Ascending aorta (tissue), 2 donors: ENCODE measurements at places on chromosomes 7 and 10.

- no peak for DNase-seq
These were observed 80.7 kb downstream of the MMRN2 start for GRCh38 chr10:86876748-86877147.

DNA sequence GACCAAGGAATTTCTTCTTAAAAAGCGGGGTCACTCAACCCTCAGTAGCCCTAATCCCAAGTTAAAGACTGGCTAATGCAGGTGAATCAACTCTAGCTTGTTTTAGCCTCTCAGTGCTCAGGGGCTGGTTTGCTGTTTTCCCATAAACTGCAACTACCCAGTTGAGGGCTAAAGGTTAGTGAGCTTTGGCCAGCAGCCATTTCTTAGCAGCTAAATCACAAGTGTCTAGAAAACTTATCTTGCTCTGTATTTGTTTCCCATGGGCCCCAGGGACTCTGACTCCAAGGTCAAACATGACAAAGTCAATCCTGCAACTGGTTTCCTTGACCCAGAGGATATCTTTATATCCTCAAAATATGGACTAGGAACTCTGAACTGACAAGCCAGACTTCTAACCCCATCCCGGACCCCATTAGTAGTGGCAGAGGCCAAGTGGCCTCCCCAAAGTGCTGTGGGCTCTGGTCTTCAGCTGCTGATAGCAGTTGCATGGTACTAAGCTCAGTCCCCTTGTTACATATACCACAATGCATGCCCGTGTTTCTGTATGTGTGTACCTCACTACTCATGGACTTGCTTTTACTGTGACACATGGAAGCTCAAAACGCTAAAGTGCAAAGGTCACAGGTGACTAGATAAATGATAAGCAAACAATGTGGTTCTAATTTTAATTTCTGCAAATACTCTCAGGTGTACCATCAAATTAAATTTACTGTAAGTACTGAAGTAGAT, 793.0 kb upstream of the IGFBP3 start:
- DNase-seq: no peak

GRCh38 chr7:90824386-90825307, 228.5 kb downstream of the CDK14 start:
- DNase-seq: no peak

DNA sequence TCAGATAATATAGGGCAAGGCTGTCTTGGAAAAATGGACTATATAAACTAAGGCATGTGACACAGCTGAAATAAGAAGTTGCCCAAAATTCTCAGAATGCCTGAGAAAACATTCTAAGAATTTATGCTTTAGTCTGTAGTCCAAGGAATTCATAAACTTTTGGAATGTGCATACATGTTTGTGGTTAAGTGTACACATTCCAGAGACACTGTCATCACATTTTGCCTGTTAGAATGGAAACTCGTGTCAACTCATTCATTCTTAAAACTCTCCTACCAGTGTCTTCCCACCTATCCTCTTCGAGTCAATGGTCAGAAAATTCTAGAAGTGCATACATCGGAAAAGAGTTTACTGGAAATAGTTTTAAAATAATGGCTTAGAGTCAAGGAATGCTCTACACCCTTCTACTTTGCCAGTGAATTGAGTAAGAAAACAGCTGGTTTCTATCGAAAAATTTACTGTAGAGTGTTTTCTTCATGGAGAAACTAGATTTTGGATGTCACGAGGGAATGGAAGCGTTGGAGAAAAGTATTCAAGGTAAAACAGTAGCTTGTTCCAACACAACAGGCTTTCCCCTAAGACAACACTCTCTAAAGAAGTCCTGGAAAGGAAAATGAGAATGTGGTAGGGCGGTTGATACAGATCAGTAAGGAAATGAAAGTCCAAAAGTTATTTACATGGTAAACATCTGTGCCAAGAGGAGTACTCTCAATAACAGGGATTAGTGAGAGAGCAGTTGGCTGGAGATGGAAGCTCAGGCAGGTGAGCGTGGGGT, 1177.6 kb upstream of the C7orf33 start:
- no peak for DNase-seq

DNA sequence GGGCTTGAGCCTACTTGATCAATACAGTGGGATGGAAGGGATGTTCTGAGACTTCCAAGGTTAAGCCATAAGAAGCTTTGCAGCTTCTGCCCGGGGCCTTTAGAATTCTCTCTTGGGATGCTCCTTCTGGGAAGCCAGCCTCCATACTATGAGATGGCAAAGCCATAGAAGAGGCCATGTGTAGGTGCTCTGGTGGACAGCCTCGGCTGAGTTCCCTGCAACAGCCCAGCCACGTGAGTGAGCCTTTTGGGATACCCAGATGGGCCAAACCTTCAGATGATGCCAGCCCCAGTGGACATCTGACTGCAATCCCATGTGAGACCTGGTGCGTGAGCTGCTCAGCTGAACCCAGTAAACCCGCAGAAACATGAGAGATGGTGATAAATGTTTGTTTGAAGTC, 370.6 kb downstream of the RPS24 start:
- DNase-seq: peak; percentile 41

DNA sequence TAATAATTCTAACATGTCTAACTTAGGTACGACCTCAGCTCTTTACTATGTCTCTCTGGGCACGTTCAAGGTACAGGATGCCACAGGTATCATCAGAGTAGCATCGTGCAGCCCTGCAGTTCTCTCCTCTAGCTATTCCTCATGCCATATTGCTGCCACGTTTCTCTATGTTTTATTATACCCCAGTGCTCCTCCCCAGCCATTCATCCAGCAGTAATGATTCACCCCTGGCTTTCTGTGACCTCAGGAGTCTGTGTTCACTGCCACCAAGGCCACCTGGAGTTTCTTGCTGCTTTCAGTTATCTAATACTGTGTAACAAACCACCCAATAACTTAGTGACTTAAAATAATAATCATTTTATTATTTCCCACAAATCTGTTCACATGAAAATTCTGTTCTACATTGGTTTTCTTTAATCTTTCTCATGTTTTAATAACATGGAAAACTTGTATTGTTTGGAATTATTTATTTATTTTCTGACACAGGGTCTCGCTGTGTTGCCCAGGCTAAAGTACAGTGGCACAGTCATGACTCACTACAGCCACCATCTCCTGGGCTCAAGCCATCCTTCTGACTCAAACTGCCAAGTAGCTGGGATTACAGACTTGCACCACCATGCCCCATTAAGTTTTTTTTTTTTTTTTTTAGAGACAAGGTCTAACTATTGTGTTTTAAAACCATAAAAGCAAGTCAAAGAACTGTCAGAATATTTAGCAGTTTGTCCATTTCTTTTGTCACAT, 21.8 kb downstream of the REEP3 start:
- DNase-seq: no peak

DNA sequence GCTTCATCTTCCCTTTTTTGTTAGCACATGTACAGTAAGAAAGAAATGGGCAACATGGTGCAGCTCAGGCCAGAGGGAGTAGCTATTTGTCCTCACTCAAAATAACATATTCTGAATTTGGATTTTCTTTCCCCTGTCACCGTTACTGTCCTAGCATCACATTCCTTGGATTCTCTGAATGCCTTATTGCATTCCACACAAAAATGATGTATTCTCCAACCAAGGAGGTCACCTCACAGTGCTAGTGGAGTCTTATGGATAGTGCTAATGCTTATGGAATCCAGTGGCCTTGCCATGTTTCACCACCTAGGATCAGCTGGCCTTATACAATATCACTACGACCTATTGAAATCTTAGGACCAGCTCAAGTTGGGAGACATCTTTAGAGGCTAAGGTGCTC, 7.2 kb downstream of the PRSS58 start:
- DNase-seq: no peak

DNA sequence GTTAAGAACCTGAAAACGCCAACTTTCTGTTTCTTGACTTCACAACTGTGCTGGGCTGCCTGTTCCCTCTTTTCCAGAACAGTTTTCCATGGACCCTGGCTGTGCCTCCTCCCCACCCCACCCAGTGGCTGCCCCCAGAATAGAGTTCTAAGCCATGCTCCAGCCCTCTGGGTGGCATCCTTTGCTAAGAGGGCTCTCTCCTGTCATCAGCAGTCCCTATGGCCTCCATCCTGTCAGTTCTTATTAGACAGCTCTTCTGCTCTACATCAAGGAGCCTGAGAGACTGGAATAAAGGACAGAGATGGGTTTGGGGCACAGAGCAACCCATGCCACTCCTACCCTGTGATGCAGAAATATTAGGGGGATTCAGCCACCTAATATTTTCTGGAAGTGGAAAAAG, 13.9 kb upstream of the LRRC4 start:
- no peak for DNase-seq

DNA sequence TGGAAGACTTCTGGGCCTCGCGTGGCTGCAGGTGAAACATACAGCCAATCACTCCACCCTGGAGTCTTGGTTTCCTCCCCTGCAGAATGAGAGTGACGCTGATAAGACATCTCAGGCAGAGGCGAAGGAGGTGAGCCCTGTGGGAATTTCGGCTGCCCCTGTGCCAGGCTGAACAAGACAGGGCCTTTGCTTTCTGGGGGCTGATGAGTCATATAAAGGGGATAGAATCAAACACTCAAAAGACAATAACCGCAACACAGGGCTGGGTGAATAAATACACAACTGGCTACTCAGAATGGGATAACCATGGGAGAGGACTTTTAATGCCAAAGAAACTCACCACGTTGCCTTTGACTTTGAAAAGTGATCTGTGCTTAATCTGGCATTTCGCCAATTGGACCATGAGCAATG, 143.8 kb downstream of the KCNMA1 start:
- DNase-seq: no peak

GRCh38 chr10:132532179-132532578, 5.4 kb upstream of the INPP5A start:
- DNase-seq: no peak
